ENCODE measurements at places on chromosomes 3 and 15.

DNA sequence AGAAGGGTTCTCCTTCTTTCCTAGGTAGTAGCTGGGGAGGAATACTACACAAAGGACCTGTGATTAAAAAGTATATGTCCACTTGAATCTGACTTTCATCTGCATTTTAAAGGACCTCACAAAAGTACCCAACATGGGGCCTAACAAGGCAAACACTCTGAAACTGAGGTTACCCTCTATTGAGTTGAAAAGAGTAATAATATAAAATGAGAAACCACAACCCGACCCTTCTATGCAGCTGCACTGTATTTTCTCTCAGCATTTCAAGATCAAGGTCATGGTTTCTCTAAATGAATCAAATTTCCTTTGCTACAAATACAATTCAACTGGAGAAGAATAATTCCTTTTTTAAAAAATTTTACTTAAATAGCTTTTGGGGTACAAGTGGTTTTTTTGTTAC, 106.3 kb downstream of the DMXL2 start:
- no peak for DNase-seq

DNA sequence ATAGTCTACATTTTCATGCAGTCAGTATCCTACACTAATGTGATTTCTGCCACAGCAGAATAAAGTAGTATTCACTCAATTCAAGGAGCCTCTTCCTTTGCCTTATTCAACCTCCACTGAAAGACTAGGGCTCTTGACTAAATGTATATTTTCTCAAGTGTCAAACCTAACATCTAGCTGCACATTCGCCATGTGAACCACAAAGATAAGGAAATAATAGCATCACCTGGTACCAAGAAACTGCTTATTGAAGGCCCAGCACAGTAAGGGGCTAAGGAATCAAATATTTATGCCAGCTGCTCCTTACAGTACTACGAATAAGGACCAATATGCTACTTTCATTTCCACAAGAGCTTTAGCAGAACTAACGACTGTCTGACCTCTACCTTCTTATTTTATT, 1.3 kb downstream of the SRP14 start:
- no peak for DNase-seq

GRCh38 chr15:92879949-92880725, 20.0 kb upstream of the CHD2 start:
- DNase-seq, result no peak

- DNase-seq, result no peak
Observed at GRCh38 chr3:24299246-24299805, 195.3 kb downstream of the THRB start.

DNA sequence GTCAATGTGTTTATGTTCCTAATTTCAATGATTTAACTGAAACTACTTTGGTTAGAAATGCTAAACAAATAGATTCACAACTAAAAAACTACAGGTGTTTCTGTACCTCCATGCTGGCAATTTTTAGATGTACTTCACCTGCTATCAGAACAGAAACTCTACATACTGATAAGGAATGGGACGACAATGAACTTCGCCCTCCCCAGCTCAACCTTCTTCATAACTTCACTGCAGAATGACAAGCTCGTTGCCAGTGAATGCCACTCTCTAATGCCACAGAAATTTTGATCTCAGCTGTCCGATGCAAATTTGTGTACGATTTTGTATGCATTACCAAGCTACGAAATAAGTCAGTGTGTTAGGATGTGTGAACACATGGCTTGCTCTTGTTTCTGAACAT, 133.4 kb downstream of the FOXP1 start:
- DNase-seq, result no peak

DNA sequence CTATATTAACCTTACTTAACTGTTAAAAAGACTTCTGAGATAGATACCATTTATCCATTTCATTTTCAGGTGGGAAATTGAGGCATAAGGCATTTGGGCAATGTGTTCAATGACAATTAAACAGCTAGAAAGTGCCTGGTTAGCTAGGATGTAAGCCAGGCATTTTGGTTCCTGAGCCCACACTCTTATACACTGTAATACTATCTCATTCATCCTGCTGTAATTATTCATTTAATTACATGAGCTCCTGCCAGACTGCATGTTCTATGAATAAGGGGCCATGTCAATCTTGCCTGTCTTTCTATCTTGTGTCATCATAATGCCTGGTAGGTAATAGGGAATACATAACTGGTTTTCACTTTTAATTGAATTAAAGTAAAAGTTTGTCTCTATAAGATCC, 74.0 kb downstream of the RBMS3 start:
- no peak for DNase-seq

- DNase-seq, result no peak
Observed at GRCh38 chr3:151567477-151567876, 106.6 kb upstream of the IGSF10 start.

- DNase-seq, result peak; percentile 47
Observed at GRCh38 chr3:140942221-140943104, 827 bp downstream of the SLC25A36 start.

DNA sequence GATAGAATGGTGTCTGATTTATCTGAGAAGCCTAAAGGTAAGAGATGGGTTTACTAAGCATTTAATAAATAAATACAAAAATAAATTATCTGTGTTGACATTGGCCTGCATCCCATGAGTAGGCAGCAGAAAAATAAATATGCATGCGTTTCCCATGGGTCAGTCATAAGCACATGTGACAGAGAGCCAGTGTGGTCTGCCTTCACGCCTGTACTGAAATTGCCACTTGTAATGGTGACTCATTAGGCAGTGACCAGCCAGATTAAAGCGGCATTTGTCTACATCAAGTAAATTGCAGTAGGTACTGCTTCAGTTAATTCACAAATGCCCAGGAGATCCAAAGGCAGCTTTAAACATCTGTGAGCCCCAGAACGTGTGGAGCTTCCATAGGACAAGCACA, 399.6 kb downstream of the NAALADL2 start:
- no peak for DNase-seq

GRCh38 chr3:189685291-189685690, 54.1 kb downstream of the TP63 start:
- no peak for DNase-seq

GRCh38 chr3:183449391-183449790, 21.0 kb upstream of the MCF2L2 start:
- no peak for DNase-seq

- DNase-seq, result no peak
Observed at GRCh38 chr15:71686221-71687050, 123.9 kb upstream of the NR2E3 start.

GRCh38 chr3:4525560-4526223, 32.5 kb downstream of the ITPR1 start:
- no peak for DNase-seq

DNA sequence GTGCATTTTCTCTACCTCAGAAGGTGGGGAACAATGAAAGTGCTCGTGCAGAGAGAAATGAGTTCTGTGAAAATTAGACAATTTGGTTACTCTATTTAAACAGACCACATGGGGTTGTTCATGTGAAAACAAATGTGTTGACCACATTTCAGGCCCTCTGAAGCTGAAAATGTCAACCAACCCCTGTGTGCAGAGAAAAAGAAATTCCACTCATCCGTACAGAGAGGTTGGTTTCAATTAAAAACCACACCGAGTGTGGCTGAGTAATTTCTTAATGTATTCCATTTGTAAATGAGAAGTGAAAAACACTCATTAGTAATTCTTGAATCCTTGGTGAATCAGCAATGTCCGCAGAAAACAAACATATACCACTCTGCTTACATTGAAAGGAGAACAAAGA, 46.9 kb upstream of the SLC7A14 start:
- no peak for DNase-seq

Measured in NT2/D1 (cell line).